Upper lobe of right lung (tissue), 1 donor: ENCODE measurements at places on chromosomes 11 and 22. TPM values are rescaled to one million over a fixed set of nuclear protein-coding genes. Genes with fewer than 3 reads are reported as not detected.

The SCGB2A2 gene
- not detected for total RNA-seq

The OR6T1 gene
- not detected for total RNA-seq

The CSF2RB gene
- 27.2 TPM for total RNA-seq

The TBX10 gene
- total RNA-seq = not detected

The PAX6 gene
- not detected for total RNA-seq

The RIBC2 gene
- not detected for total RNA-seq

The ARHGAP8 gene
- total RNA-seq = 18.1 TPM

The SMIM35 gene
- total RNA-seq = not detected

GRCh38 chr22:41425660-41426365 lies 20.8 kb downstream of the TOB2 start:
- DNase-seq = no peak

DNA sequence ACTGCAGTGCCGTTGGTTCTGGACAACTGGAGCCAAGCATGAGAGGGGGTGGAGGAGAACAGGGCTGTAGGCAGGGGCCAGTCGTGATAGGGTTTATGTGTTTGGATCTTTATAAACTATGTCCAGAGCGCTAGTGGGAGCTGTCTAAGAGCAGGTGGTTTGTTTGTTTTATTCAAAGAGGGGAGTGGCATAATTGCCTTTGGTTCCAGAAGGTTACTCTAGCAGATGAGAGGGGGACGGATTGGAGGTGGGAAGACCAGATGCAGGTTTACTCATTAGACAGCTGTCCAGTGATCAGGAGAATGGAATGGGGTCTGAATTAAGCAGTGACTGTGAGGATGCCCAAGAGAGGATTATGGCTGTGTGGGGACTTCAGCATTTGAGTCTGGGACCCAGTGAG lies 109.3 kb upstream of the TBCEL start:
- DNase-seq = peak; percentile 4

DNA sequence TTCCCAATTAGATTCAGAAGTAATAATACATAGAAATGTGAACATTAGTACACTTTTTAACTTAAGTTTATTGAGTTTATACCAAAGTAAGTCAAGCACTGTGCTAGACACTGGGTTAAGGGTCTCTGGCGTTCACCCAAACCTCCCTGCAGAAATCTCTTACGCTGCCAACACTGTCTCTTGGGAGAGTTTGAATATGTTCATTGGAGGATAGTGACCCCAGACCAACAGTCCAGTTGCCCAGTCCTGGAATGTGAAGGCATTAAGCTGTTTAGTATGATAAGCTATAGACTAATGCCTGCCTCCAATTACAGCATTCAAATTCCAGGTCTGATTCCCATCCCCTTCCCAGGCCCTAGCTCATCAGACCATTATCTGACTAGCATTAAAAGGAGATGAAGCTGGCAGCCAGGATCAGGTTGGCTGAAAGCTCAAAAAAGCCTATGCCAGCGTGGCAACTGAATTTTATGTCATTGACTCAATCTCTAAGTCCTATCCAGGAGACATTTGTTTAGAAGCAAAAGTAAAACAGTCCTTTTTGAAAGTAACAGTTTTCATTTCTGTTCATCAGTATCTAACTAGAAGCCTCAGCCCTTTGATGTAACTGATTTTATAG lies 77.8 kb downstream of the SFI1 start:
- DNase-seq = no peak

- no peak for DNase-seq
Measured at GRCh38 chr11:45486461-45486860, 179.0 kb downstream of the CHST1 start.

GRCh38 chr22:48265000-48265625 lies 1502.7 kb downstream of the TBC1D22A start:
- no peak for DNase-seq

GRCh38 chr11:9566561-9567063 lies 6.9 kb upstream of the WEE1 start:
- no peak for DNase-seq

DNA sequence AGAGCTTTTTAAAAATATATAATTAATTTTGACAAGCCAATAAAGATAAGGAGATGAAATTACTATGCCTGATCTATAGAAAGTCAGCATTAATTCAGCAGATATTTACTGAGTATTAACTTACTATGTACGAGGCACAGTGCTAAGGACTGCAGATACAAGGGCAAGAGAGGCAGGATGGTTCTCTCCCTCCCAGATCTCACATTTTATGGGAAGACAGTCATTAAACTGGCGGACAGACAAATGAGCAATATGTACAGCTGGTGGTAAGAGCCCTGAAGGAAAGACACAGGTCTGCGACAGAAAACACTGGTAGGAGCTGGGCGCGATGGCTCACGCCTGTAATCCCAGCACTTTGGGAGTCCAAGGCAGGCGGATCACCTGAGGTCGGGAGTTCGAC lies 36.8 kb downstream of the MCHR1 start:
- DNase-seq = no peak

- DNase-seq = peak; percentile 70
Measured at GRCh38 chr11:61293867-61294716, 1.0 kb downstream of the VWCE start.

GRCh38 chr11:9039198-9039597 lies 35.4 kb upstream of the NRIP3 start:
- no peak for DNase-seq

DNA sequence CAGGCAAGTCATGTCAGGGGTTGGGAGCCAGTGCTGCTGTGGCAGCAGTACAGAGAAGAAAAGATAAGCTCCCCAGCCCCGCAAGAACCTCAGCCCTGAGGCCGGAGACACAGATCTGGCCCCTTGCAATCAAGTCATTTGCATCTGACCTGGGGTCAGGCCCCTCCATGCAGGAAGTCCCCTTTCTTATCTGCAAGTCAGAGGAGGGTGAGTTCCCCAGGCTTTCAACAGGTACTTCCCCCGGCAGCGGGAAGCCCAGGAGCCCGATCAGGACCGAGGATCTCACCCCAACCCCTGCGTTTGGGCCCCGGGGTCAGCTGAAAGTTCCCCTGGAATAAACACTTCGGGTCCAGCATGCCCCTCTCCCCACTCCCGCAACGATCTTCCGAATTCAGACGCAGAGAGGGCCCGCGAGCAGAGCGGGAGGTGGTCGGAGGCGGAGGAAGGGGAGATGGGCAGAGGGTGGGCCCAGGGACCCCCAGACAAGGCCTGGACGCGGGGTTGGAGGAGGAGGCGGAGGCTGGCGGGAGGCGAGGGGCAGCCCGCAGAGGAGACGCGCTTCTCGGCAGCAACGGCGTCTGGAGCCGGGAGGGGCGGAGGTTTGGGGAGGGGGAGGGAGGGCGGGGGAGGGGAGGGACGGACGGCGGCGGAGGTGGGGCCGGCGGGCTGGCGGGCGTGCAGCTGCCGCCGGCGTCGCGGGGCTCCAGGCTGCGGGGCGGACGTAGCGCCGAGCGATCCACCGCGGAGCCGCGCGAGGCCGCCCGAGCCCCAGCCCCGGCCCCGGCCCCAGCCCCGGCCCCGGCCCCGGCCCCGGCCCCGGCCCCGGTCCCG lies at the start of gene TSPAN18:
TSS of gene TSPAN18 (plus strand) at position 680 of the 831 bp plus-strand sequence. CDS start 179,455 bp downstream, outside the sequence.
- no peak for DNase-seq

GRCh38 chr22:36770513-36771231 lies 5.2 kb downstream of the IFT27 start:
- DNase-seq = peak; percentile 40

DNA sequence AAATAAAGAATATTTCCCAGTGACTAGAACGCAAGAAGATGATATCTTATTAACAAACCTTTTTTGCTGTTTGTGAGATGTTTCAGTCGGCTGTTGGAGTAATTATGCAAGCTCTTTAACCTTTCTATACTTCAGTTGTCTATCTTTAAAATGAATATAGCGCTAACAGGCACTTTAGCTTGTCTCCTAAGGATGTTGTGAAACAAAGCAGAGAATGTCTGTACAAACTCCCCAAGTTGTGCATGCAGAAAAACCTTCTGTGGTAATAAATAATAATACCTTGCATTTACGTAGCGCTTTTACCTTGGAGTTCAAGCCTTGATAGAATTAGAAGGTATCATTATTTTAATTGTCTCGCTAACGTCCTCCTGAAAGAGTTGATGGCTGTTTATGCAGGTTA lies 1.9 kb upstream of the KDM2A start:
- no peak for DNase-seq

DNA sequence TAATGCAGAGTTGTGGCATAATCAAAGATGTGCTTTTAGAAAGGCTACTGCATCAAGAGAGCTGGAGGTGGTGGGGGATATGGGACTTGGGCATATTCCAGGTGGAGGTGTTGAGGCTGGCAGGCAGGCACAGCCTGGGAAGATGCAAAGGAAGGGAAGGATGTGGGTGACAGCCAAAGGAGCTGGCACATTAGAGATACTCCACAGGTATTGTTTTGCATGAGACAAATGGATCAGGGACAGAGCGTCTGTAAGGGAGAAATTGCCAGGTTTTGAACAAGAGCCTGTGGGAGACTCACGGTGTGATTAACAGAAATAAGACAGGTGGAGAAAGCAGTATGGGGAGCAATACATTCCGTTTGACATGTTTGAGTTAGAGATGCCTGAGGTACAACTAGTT lies 263.7 kb downstream of the NELL1 start:
- DNase-seq = no peak
